ENCODE measurements at places on chromosomes 7 and 10.

DNA sequence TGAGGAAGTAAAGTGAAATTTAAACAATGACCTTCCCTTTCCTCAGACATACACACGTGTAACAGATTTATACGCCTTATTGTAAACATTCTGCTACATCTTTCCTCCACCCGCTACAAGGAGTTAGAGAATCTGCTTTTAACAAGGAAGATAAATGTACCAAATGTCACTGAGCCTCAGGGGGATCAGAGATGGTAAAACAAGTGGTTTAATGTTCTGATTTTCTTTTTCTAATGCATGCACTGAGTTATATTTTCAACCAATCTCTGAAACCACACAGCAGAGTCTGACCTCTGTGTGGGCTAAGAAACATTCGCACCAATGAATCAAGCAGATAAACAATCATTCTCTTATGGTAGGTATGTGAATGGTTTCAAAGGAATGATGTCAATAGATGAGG, 599.5 kb downstream of the ARL4A start:
- DNase-seq, result no peak

GRCh38 chr7:47670729-47671128, 88.8 kb upstream of the TNS3 start:
- no peak for DNase-seq

DNA sequence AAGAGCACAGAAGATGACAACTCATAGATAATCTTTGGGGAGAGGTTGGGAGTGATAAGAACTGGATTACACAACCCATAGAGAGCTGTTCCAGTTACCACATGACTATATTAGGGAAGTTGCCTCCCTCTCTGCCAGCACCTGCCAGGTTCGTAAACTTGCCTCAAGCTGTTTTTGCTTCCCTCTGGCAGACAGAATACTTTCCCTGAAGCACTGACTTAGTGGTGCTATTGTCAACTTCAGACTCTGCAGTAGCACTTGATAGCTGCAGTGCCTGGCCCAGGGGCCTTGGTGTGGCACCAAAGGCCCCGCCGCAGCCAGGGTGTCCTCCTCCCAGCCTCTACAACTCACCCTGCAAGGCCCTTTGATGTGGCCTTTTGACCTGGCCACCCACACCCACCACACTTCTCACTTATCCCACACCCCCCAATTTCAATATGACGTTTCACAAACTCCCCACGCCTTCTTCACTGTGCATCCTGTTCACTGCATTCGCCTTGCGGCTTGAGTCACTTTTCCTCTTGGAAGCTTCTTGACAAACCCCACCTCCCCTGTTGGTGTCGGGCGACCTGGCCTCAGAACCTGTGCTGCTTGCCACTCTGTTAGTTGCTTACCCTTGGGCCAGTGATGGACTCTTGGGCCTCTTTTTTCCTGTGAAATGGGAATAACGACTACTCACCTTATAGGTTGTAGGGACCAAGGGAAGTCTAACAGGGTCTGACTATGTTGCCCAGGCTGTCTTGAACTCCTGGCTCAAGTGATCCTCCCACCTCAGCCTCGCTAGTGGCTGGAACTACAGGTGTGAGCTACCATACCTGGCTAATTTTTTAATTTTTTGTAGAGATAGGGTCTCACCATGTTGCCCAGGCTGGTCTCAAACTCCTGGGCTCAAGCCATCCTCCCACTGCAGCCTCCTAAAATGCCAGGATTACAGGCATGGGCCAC, 50.2 kb upstream of the PODXL start:
- no peak for DNase-seq

DNA sequence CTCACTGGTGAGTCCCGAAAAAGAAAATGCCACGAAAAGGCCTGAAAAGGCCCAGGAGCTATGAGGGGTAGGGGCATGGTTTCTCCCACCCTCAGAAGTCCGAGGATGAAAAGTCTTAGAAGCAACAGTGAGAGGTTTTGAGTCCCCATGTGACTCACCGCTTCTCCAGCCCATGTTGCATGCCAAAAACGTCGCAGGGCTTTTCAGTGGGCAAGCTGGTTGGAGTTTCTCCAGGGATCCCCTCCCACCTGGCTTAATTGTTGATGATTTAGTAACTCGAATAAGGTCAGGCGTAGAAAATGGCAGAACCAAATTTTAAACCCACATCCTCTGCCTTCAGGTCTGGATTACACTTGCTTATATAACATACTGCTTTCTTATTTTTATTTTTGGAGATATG, 96.3 kb upstream of the ARMC3 start:
- no peak for DNase-seq

- DNase-seq, result no peak
Measured at GRCh38 chr10:64271508-64271907, 750.3 kb downstream of the REEP3 start.

GRCh38 chr7:31883761-31884164, 186.4 kb downstream of the PDE1C start:
- DNase-seq, result no peak

DNA sequence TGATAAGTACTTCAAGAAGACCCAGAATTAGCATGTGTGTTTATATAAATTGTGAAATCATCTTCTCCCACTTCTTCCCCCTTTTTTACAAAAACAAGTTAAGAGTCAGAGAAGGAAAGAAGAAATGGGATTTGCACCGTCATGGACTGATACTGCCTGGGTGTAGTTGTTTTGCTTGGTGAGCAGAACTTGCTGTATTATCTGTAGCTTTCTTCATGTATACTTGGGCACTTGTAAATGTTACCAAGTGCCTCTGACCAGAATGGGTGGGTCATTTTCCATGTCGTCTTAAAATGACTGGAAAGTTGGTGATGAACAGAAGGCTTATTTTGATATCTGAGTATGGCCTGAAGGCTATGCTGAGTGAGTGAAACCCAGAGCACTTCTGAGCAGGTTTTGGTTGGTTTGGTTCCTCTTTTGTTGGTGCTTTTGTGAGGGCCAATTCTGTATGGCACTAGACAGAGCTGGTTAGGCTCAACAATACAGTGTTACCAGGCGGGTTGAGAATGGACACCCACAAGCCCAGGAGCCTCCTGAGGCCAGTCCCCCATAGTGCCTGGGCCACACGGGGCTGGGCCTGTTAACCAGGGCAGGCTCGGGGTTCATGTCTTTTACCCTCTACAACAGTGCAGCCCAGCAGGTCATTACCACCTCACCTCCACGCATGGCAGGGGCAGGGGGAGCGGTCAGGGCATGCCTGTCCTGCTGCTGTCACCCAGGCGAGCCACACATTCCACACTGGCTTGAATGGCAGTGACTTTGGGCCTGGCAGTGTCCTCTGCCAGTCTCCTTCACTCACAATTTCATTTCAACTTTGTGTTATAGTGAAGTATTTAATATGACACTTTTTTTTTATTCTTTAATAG, 115.1 kb downstream of the CCNY start:
- DNase-seq, result no peak

GRCh38 chr10:73887294-73888039, 13.1 kb upstream of the CAMK2G start:
- no peak for DNase-seq

GRCh38 chr10:71501402-71501801, 104.7 kb downstream of the CDH23 start:
- no peak for DNase-seq

Data from CD4-positive, alpha-beta T cell treated with Interleukin-6 for 4 hours (primary cell).